ACHN (cell line): ENCODE measurements at places on chromosomes 5 and 9.
A peak's percentile ranks its signal among the peaks of the same experiment; 100 is the strongest.

GRCh38 chr9:5872511-5872910, 18.2 kb upstream of the MLANA start:
- DNase-seq = no peak

DNA sequence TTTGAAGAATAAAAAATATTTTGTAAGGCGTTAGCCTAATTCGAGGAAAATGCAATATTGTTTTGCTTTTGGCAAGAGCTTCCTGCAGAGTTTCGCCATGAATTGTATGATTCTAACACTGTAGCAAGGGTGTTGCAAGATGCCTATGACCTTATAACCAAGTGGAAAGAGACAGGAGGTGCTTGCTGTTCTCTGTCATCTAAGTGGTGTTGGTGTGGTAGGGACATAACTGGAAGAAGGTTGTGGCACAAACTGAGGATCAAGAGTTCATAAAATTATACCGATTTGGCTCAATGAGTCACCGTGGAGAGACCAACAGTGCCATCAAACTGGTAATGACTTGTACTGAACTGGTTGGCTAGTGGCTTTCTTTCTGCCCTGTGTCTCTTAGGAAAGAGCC, 6.3 kb downstream of the STC2 start:
- no peak for DNase-seq

DNA sequence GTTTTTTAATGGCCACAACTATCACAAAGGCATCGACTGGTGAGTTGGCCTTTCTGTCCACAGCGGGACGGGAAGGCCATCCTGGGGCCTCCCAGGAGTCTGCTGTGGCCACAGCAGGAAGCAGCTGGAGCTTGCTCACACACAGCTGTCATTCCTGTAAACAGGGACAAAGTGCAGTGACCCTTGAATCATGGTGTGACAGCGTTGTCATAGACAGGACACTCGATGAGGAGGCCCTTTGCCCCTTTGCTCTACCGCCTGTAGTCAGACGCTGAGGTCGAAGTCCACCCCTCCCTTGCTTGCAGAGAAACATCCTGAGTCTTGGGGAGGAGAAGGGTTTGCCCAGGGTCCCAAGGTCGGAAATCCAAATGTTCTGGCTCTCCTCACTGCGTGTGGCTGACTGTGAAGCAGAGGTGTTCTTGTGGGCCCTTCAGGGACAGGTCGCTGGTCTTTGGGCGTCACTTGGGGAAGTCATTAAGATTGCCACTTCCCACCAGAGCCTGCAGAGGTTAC, 35.1 kb downstream of the NDST1 start:
- DNase-seq = no peak

DNA sequence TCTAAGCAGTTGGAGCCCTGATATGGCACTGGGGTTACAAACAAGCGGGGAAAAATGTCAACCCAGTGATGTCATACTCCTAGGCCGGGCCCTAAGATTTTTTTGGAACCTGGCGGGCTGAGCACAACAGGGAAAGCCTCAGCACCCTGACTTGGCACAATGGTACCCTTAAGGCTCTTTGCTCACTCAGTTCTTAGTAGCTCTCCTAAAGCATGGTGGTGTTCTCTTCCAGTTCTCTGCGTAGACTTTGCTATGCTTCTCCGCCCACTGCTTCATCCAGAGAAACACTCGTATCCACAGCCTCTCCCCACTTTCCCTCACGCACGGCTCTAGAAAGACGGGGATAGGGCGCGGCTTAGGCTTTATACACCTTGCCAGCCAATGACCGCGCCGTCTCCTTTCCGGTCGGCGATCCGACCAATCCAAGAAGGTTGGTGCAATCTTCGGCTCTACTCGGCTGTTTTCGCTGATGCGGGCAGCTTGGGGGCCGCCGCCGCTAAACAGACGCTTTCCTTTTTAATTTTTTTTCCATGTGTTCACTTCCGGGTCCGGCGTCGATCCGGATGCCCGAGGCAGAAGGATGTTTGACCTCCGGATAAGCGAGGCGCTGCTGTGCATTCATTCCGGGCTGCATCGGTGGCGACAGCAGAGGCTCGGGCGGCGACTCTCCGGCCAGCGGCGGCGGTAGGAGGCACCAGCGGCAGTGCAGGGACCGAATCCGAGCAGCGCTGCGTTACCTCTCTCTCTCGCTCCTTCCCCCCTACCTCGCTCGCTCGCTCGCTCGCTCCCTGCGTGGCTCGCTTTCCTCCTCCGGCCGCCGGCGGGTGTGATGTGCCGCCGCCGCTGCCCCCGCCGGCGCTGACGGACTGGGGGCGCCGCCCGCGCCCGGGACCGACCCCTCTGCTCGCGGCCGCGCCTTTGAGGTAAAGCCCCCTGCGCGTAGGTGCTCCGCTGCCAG, at the start of gene CSNK1G3:
Gene CSNK1G3, plus strand, starts transcription at position 530 of the 958 bp plus-strand sequence. CDS start 33,487 bp downstream, outside the sequence.
- peak; percentile 96 for DNase-seq

DNA sequence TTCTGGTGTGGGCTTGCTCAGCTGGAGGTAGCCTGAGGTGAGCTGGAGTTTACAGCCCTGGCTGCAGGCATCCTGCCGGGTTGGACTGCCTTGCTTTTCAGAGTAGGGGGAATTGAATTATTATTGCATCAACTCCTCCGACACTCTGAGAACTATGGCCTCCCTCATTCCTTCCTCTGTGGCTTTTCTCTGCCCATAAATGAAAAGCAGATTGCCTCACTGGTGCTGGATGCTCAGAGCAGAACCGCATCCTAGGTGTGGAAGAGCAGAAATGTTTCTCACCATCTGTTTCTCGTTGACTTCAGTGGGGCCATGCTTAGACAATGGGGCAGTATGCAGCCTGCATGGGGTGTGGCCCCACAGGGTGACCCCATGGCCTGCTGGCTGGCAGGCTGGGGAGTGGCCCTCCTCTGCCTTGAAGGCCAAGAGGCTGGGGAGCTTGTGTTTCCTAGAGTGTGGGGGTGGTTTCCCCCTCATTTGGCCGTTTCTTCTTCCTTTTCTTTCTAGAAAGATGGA, 27.3 kb upstream of the TGFBI start:
- DNase-seq = no peak

GRCh38 chr9:109883623-109884022, 103.6 kb downstream of the PALM2AKAP2 start:
- DNase-seq = no peak

DNA sequence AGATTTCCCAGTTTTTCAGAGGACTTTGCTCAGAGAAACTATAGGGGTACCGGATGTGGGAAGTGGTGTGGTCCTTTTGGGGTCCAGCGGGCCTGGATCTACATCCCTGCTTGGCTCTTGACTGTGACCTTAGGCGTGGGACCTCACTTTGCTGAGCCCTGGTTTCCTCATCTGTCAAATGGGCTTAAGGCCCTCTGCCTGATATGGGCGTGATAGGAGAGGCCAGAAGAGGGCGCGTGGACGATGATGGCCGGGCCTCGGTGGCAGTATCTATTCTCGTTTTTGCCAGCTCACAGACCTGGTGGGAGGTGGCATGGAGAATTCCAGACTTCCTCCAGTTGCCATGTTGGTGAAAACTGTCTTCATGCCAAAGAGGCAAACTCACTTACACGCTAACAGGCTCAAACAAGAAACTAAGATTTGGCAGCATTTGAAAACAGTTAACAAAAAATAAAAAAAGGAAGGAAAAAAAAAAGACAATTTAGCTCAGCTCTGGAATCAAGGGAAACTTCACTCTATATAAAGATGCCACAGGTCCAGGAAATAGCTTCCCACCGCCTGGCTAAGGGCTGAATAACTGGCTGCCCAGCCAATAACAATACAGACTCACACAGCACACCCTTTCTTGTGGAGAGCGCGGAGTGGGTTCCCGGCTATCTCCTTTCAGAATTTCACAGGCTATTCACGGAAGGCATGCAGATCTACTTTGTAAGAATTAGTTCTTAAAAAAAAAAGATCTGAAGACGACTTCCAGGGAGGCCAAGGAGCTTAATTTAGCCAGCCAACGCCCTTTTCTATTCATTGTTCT, 1.7 kb downstream of the SH3PXD2B start:
- no peak for DNase-seq

DNA sequence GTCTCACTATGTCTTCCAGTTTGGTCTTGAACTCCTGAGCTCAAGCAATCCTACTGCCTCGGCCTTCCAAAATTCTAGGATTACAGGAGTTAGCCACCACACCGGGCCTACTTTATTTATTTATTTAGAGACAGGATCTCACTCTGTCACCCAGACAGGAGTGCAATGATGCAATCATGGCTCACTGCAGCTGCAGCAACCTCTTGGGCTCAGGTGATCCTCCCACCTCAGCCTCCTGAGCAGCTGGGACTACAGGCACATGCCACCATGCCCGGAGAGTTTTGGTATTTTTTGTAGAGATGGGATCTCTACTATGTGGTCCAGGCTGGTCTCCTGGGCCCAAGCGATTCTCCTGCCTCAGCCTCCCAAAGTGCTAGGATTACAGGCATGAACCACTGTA, 32.8 kb downstream of the PHAX start:
- DNase-seq = no peak

GRCh38 chr9:94913550-94913949, 187.1 kb downstream of the AOPEP start:
- no peak for DNase-seq
